SHP77 (cell line): ENCODE measurements at places on chromosomes 4 and X.
A peak's percentile ranks its signal among the peaks of the same experiment; 100 is the strongest.

DNA sequence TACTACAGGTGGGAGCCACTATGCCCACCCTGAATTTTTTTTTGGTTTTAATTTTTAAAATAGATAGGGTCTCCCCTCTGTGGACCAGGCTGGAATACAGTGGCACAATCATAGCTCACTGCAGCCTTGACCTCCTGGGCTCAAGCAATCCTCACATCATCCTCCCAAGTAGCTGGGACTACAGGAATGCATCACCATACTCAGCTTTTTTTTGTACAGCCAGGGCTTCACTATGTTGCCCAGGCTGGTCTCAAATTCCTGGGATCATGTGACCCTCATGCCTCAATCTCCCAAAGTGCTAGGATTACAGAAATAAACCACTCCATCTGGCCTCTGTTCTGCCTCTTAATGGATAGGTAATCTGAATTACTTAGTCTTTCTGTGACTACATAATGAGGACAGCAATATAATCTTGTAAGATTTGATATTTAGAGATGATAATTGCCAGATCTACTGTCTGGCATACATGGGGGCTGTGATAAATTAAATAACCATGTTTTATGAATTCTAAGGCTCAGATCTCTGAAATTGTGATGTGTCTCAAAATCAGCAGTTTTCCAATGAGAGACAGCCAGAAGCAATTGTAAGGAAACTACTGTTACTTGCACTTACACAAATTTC, 26.7 kb downstream of the PDS5A start:
- no peak for DNase-seq

- DNase-seq: no peak
These were observed 1.4 kb upstream of the MSL3 start for GRCh38 chrX:11756354-11757318.

DNA sequence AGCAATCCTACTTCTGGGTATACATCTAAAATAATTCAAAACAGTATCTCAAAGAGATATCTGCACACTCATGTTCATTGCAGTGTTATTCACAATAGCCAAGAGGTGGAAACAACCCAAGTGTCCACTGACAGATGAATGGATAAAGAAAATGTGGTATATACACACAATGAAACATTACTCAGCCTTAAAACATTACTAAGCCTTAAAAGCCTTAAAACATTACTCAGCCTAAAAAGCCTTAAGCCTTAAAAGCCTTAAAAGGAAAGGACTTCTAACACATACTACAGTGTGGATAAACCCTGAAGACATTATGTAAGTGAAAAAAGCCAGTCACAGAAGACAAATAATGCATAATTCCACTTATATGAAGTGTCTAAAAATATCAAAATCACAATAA, 40.3 kb upstream of the TFDP3 start:
- DNase-seq: no peak

DNA sequence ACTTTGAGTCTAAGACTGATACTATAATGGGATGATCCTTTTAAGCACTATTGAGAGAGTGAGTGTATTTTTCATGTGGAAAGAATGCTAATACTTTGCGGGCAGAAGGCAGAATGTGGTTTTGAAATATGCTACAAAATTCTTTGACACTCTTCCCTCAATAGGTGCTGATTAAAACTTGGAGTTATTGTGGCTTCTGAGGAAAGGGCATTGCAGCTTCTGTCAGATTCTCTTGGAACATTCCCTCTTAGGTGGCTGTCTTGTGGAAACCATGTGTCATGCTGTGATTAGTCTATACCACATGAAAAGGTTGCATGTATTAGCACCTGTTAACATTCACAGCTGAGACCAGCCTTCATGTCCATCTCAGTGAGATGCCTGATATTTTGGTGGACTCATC, 547.0 kb downstream of the STIM2 start:
- no peak for DNase-seq

- no peak for DNase-seq
These were observed 78.1 kb upstream of the HPGD start for GRCh38 chr4:174600391-174600790.

GRCh38 chrX:135481696-135482179, 38.7 kb upstream of the INTS6L start:
- peak; percentile 33 for DNase-seq

DNA sequence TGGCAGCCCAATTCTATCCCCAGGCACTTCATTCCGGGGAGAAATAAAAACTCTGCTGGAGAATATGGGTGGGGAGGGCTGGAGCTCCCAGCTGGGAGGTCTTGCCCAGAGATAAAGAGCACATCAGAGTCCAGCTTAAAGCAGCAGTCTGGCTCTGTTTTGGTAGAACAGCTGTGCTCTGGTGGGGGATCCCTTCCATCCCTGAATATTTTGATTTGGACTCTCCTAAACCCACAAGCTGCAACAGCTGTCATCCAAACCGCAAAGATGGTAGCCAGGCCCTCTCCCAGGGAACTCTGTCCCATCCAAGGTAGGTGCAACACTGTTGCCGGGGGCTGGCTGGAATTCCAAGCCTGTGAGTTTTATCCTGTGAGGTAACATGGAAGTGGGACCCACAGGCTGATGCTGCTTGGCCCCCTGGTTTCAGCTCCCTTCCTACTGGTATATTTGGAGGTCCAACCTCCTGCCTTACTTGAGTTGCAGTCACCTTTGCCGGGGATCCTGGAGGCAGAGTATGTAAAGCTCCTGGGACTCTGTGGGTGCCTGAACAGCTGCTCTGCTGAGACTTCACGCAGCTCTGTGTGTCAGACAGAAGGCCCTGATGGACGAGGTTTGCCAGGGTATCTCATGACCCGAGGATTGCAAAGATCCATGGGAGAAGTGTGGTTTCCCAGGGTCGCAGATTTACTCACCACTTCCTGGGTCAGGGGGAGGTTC, 203.5 kb upstream of the ITM2A start:
- DNase-seq: no peak

DNA sequence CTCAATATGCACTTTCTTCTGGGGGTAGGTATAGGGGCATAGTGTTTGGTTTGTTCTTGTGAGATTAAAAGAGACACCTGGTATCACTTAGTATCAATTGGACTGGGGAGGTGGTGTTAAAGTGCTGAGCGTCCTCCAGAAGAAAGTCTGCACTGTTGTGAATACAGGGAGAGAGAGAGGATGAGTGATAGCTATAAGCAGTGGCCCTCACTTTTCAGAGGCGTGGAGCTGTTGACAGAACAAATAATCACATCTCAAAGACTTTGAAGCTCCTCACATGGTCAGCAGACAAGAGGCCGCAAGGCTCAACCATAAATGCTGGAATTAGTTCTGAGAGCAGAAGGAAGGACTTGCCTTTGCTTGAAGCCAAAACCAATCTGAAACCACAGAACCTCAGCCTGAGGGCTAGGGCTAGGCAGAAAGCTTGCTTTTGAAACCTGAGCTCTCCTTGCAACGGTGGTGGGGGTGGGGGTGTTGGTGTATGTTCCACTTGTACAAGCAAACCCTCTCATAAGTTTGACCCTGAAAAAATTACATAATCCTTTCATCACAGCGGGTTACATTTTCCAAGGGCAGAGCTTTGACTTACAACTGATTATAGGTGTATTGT, 123.2 kb upstream of the SCML1 start:
- DNase-seq: no peak

- no peak for DNase-seq
These were observed 798.7 kb downstream of the PCDH7 start for GRCh38 chr4:31518796-31519250.
